ENCODE measurements at places on chromosomes 1 and 21.
A peak's percentile ranks its signal among the peaks of the same experiment; 100 is the strongest.

DNA sequence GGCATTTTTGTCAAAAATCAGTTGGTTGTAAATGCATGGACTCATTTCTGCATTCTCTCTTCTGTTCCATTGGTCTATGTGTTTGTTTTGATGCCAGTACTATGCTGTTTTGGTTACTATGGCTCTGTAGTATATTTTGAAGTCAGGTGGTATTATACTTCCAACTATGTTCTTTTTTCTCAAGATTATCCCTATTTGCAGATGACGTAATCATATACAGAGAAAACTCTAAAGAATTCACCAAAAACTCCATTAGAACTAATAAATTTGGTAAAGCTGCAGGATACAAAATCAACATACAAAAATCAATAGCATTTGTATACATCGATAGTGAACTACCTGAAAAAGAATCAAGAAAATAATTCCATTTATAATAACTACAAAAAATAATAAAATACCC lies 253.1 kb upstream of the NEGR1 start:
- no peak for DNase-seq

GRCh38 chr1:192787914-192788585 lies 20.8 kb upstream of the RGS2 start:
- DNase-seq: no peak

- DNase-seq: peak; percentile 14
These were observed 6.5 kb downstream of the CACHD1 start for GRCh38 chr1:64476251-64476952.

DNA sequence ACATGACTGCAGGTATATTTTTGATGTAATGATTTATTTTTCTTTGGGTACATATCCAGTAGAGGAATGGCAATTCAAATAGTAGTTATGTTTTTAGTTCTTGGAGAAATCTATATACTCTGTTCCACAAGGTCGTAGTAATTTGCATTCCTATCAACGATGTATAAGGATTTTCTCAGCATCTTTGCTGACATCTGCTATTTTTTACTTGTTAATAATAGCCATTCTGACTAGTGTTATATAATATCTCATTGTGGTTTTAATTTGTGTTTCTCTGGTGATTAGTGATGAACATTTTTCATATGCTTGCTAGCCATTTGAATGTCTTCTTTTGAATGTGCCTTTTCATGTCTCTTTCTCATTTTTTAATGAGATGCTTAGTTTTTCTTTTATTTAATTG lies 292.1 kb upstream of the RGS18 start:
- no peak for DNase-seq

DNA sequence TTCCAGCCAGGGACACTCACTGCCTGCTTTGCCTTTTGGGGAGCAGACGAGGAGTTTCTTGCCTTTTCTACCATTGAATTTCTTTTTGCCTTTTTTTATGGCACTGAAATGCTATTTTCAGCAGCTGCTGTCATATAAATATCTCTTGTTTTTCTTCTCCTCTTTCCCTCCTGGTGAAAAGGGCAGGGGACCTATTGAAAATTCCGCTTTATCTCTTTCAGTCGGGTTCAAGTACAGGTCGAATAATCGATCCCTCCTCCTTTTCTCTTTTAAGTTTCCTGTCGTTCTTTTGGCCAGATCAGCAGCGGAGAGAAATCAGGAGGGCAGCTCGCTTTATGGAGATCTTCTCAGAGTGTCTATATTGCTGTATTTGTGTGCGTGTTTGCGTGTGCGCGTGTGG lies 67.4 kb upstream of the CASZ1 start:
- DNase-seq: no peak

DNA sequence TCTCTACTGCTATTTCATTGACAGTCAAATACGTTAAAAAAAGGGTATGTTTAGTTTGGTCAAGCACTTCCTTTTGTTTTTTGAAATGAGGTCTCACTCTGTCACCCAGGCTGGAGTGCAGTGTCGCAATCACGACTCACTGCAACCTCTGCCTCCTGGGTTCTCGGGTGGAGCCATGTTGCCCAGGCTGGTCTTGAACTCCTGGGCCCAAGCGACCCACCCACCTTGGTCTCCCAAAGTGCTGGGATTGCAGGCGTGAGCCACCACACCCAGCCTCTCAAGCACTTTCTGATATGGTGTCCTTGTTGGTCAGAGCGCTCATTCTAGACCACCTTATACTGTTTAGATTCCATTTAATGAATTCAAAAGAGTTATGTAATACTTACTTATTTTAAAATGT lies 20.9 kb upstream of the RHBDL2 start:
- DNase-seq: no peak

- no peak for DNase-seq
These were observed at the start of gene VTCN1 for GRCh38 chr1:117210831-117211261. Gene VTCN1 (minus strand): TSS chr1:117210927. CDS start chr1:117210855, 72 bp downstream.

DNA sequence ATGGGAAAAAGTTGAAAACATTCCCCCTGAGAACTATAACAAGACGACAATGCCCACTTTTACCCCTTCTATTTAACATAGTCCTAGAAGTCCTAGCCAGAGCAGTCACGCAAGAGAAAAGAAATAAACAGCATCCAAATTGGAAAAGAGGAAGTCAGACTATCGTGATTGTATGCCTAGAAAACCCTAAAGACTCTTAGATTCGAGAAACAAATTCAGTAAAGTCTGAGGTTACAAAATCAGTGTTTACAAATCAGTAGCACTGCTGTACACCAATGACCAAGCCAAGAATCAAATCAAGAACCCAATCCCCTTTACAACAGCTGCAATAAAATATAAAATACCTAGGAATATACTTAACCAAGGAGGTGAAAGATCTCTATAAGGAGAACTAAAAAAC lies 72.4 kb downstream of the POU2F1 start:
- DNase-seq: no peak

- no peak for DNase-seq
These were observed 15.7 kb downstream of the GPR157 start for GRCh38 chr1:9112961-9113880.

GRCh38 chr1:3243304-3243703 lies 174.3 kb downstream of the PRDM16 start:
- no peak for DNase-seq

- DNase-seq: no peak
These were observed 7.4 kb upstream of the INKA2 start for GRCh38 chr1:111746614-111746999.

GRCh38 chr1:234821840-234822239 lies 211.9 kb upstream of the IRF2BP2 start:
- DNase-seq: no peak

- no peak for DNase-seq
These were observed 12.1 kb downstream of the F3 start for GRCh38 chr1:94529416-94529815.

DNA sequence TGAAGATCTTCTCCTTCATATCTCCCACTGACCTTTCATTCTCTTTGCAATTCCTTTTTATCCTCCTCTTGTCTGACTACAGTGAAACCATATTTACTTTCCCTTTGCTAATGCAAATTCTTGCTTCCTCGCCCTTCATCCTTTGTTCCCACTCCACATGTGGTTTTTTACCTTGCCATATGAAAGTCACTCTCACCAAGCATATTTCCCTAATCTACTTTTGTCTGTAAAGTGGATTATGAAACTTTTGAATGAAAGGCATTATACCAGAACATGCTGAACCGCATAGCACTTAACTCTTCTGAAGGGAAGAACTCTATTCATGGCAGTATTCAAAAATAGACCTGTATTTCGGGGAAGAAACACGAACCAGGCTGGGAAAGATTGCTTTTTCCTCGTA lies 8.0 kb upstream of the TMPRSS15 start:
- no peak for DNase-seq

DNA sequence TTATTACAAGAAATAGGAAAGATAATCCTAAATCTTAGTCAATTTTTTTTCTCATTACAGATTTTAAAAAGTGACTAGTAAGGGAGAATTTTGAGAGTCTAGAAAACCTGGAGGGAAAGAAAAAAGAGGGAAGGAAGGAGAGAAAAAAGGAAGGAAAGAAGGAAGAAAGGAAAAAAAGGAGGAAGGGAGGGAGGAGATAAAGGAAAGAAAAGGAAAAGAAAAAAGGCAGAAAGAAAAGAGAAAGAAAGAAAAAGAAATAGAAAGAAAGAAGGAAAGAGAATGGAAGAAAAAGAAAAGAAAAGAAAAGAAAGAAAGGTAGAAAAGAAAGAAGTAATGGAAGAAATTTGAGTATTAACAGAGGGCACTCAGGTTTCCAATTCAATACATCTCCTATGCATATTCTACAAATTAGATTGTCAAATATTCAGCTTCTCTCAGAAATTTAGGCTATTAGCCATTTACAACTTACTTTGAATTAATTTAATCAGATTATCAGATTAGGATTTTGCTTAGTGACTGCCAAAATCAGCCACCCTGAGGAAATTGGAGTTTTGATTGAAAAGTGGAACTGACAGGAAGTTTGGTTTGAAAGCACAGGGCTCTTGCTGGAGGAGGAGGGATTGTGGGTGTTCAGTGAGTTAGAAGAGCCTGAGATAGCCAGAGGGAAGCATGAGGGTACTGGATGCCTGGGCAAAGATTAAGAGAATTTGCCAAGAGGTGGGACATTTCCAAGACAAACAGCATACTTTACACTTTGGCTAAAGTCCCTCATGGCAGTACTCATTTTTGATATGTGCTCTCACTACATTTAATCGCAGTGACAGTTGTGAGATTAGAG lies 677.8 kb downstream of the USP25 start:
- peak; percentile 76 for DNase-seq

DNA sequence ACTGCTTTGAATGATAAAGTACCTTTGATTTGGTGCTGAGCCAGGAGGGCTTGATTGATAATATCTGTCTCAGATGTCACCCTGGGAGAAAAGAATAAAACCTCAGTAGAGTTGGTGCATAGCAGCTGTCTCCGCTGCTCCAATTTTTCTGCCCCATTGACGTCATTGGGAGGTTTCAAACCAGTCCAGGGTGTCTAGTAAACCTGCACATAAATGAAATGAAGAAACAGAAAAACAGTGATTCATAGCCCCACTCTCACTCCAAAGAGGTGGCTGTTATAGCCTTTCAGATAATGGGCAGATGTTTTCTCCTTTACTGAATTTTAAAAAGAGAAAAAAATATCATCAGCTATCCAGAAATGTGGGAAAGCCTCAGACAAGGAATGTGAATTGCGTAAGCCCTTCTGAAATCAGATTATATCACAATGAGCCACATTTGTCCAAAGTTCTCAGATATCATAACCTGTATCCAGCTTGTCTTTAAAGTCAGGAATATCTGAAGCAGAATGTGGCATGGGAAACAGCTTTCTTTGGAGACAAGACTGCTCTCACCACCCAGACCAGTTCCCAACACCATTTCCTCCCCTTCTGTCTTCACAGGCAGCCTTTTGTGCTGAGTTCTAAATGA lies 351.3 kb upstream of the SGIP1 start:
- no peak for DNase-seq

GRCh38 chr1:184953600-184954219 lies 20.6 kb downstream of the NIBAN1 start:
- DNase-seq: no peak

DNA sequence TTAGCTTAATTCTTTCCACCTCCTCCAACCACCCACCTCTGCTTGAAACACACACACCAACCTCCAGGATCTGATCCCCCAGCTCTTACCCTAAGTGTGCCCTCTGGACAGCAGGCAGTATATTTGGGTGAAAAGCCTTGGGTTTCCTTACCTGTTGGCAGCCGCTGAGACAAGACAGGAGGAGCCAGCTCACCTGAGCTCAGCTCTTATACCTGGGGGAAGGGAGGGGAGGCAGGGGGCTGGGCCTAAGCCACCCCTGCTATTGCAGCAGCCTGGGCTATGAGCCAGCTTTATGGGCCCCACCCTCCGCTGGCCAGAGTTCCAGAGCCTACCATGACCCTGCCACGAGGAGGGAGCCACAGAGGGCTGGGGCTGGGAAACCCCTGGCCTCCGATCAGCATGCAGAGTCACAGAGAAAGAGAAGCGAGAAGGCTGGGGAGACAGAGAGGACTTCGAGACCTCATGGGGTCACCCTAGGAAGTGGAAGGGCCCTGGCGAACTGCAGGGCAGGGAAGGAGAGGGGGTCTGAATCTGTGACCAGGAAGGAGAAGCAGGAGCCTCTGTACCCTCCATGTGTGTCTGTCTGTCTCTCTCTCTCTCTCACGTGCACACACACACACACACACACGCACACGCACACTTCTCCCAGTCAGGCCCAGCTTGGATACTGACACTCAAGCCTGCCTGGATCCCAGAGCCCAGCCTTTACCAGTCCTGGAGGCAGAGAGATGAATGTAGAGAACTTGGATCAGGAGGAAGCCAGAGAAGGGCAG lies at the start of gene S100A14:
TSS of gene S100A14 (minus strand) at position 182 of the 773 bp plus-strand sequence. CDS start 467 bp downstream, outside the sequence.
- no peak for DNase-seq

- no peak for DNase-seq
These were observed 27.6 kb upstream of the KCNE2 start for GRCh38 chr21:34336245-34336644.

- no peak for DNase-seq
These were observed 15.8 kb downstream of the SYNJ1 start for GRCh38 chr21:32712043-32712442.

DNA sequence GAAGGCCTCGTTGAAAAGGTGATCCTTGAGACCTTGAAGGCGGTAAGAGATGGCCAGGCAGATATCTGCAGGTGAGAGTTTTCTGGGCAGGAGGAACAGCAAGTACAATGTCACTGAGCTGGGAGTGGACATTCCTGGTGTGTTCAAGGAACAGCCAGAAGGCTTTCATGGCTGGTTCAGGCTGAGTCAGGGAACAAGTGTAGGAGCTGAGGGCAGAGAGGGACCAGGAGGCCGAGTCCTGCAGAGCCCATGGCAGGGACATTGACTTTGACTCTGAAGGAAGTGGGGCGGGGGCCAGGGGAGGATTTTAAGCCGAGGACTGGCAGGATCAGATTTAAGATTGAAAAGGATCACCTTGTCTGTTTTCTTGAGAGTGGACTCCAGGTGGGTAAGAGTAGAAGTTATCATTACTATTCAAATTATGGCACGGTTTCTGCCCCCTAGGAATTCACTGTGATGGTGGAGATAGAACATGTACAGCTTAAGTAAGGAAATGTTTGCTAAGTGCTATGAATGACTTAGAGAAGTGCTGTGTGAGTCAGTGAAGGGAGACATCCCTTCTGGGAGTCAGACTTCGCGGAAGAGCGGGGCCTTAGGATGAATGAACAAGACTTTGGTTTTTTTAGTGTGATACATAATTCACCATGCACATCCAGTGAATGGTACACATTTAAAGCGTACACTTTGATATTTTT lies 202.3 kb downstream of the KIF26B start:
- no peak for DNase-seq

DNA sequence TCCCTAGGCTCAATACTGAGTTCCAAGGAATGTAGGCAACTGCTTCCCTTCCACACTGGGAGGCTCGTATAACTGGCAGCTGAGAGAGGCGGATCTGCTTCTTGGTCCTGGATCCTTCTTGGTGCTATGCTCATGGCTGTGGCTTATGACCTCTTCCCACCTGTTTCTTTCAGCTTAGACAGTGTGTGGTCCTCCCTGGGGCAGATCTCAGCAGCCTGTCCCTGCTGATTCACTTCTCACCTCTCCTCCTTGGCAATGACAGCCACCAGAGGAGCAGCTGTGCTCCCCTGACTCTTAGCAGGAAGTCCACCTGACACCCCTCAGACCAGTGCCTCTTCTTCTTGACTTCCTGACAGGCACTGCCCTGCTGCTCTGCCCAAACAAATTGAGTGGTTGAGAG lies 75.1 kb upstream of the PTGFRN start:
- DNase-seq: no peak

Data from LNCaP clone FGC (cell line).